ENCODE measurements at places on chromosomes 1 and 21.

DNA sequence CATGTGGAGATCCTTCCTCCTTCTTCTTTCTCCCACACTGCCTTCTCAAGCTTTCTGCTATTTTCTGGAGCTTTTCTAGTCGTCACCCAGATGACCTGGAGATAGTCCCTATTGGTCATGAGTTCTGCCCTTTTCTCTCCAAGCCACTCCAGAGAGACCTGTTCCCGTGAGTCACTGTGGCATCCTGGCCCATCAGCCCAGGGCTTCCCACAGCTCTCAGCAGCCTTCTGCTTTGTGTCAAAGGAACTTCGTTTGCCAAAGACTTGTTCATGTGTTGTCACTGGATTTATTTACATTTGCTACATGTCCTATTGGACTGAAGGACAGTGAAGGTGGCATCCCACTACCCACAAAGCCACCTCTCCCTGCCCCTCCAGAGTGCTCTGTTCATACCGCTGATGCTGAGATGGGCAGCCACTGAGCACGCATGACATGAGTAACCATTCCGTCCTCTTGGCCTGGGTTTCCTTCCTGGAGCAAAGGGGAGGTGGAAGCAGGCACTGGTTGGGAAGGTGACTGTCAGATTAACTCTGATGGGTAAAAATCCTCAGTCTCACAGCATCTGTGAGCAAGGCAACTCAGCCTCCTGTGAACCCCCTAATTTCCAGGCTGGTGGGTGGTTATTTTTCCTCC, 119.2 kb downstream of the EDEM3 start:
- DNase-seq: no peak

DNA sequence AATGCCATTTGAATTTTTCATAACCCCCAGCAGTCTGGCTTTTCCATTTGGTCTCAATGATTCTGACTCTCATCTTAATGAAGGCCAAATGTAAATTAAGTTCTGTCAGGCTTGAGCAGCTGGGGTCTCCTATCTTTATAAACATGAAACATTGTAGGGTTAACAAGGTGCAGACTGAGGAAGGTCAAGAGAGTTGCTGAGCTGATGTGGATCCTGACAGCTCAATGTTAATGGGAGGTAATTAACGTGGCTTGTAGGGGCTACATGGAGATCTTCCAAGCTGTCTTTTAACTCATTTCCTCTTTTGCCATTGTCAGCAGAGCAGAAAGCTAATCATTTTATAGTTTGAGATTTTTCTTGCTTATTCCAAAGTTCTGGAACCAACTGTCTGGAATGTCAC, 55.2 kb downstream of the FGGY start:
- DNase-seq: no peak

DNA sequence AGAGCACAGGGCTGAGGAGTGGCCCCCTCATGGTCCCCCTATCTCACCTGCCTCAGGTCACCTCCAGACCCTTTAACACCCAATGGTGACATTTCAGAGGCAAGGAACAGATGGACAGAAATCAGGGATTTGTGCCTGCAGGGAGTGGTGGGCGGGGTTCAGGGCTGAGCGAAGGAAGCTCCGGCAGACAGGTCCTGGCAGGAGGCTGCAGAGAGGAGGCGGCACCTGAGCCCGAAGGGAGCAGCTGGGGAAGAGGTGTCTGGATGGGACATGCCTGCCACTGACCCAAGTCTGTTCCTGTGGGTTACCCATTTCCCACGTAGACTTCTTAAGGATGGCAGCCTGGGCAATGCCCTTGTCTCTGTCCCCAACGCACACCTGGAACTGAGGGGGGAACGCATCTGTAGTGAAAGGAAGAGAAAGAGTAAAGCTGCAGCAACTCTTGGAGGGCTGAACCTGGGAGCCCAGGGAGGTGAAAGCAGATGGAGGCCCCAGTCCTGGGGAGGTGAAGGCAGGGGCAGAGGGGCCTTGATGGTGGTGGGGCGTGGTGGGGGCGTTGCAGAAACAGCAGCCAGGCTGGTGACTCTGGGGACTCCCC, 61.6 kb upstream of the ADARB1 start:
- DNase-seq: no peak

DNA sequence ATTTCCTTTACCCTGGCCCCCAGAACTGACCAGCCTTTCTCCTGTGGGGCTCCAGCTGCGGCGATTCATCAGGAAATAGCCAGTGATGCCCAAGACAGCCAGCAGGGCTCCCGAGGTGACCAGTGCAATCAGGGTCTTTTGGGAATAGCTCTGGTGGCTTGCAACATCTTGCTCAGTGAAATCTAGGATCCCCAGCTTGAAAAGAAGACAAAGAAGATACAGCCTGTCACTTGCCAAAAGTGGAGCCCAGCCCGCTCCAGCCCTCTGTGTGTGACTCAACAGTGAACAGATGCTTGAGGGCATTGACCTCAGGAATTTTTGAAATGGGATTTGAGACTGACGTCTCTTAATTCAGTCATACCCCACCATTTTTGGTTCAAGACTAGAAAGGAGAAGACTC, 22.3 kb downstream of the CD34 start:
- DNase-seq: no peak

DNA sequence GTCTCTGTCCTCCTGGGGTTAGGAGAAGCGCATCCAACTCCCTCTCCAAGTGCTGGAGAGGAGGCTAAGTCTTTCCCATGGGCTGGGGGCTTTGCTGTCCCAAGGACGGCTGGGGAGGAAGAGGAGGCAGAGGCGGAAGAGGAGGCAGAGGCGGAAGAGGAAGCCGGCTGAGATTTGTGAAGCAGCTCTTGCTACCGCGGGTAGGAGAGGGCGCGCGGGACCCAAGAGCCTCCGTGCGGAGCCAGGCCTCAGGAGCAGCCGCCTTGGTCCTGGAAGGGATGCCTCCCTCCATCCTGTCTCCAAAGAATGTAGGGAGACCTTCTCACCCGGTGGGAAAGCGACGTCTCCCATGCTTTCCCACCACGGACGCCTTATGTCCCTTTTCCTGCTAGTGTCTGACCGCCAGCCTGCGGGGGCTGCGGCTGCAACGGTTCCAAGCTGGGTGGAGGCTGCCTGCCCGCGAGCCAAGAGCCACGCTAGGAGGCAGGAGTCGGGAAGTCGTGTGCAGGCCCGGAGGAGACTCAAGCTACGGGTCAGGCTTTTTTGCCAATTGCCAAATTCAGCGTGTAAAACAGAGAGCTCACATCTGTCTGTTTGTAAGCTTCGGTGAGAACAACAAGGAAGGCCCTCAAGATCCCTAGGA, 320.3 kb downstream of the FAM72C start:
- no peak for DNase-seq

- no peak for DNase-seq
Measured at GRCh38 chr1:211705467-211706091, 30.2 kb upstream of the NEK2 start.

- no peak for DNase-seq
Measured at GRCh38 chr1:223842784-223843183, 3.0 kb downstream of the TP53BP2 start.

- DNase-seq: no peak
Measured at GRCh38 chr21:36350282-36350910, 30.4 kb downstream of the MORC3 start.

- DNase-seq: no peak
Measured at GRCh38 chr1:228833911-228834688, 98.8 kb downstream of the RHOU start.

DNA sequence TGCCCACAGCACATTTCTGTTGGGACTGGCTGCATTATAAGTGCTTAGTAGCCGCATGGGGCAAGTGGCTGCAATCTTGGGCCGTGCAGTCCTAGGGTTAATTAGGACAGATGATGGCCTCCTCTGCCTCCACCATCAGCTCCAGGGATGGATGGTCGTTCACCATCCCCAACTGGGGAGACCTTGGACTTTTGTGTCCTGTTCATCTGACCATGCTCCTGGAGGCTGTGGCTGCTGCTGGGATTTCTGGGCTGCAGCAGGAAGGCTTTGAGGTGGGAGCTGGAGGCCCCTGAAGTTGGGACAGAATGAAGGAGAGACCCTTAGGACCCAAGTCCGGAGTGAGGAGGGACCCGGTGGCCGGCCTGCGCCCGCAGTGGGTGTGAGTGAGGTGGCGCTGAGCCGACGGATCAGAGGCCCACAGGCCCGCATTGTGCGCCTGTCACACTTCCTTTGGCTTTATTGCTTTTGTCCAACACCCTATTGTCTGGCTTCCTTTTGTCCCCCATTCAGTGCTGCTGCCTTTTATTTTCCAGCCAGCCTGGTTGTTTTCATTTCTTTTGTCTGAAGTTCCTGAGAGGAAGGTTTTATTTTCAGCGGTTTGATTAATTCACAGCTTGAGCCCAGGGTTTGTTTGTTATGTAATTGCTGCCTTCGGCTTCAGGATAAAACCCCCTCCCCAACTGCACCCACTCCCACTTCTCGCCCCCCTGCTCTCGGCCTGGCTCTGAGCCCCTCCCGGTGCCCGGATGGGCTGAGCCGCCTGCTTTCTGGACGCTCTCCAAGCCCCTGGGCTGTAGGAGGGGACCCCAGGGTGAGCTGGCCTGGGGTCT, 35.6 kb downstream of the SOX13 start:
- no peak for DNase-seq

DNA sequence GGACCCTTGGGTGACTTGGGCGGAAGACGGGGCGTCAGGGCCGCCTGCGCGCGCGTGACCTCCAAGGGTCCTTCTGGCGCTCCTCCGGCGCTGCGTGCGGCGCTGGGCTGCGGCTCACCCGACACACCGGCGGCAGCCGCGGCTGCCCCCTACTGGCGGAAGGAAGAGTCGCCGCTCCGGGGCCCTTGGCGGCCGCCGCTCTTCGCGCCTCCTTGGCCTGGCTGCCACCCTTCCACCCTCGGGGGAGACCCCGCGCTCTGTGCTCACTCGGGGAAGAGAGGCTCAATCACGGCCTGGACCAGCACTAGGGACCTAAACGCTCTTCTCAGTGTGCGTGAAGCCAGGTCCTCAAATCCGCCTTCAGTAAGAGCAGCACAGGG, 89.7 kb downstream of the DMRTA2 start:
- DNase-seq: peak; percentile 65

- DNase-seq: no peak
Measured at GRCh38 chr1:196650403-196650802, 1.4 kb upstream of the CFH start.

DNA sequence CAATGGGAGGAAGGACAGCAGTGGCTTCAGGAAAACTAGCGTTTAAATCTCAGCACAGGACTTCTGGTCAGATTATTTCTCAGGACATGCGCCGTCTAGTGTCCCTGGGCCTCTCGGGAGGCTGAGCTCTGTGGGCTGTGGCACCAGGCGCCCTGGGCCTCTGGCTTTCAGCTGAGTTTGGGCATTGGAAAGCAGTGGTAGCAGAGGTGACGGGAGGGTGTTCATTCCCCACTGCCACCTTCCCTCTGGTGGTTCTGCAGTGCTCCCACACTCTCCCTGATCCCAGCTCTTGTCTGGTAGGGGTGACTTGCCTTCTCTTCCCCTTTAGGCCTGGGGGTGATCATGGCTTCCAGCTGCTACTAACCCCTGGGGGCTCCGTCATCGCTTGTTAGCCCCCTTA, 42.2 kb upstream of the USP1 start:
- DNase-seq: no peak

DNA sequence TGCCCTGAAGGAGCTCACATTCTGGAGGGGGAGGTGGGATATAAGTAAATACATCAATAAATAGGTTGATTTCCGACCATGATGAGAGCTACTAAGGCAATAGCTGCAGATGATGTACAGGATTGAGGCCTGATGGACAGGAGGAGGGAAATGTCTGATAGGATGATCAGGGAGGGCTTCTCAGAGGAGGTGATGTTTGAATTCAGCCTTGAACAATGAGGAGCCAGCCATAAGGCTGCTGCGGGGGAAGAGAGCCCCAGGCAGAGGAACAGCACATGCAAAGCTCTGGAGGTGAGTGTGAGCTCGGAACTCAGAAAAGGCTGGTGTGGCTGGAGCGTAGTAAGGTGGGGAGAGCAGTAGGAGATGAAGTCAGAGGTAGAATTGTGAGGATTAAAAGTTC, 411.7 kb downstream of the PTPRU start:
- DNase-seq: no peak

- DNase-seq: no peak
Measured at GRCh38 chr1:53951697-53952096, 5.5 kb downstream of the LRRC42 start.

- no peak for DNase-seq
Measured at GRCh38 chr1:58895559-58896145, 111.8 kb upstream of the JUN start.

DNA sequence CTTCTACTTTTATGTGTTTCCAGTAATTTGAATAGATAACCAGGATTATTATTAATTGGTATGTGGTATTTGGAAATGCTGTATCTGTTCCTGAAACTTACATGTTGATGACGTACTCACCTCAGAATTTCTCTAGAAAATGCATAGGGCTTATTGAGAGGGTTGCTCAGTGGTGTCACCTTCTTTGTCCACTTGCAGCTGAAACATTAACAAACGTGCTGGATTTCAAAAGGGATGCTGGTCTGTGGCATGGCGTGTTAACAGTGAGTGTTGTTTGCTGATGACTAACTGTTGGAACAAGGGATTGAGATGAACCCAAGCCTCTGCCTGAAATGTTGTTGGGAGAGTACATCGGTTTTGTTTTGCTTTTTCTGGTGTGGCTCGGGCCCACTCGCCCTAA, 67.9 kb downstream of the S100B start:
- no peak for DNase-seq

- no peak for DNase-seq
Measured at GRCh38 chr1:36217670-36218069, 6.6 kb upstream of the THRAP3 start.

DNA sequence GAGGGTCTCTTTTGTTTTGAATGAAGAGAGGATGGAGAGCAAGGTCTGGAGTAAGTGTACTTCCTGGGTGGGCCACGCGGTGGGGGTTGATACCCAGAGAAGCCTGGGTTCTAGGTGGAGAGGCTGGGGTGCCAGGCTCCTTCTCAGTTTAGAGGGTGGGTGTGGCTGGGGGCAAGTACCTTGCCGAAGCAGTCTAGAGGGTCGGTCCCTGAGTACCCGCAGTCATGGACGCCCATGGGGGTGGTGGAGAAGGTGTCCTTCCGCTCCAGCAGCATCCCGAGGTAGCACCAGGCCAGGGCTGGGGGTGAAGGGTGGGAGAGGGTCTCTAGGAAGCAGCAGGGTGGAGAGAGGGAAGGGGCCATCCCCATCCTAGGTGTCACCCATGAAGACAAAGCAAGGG, 14.3 kb downstream of the TTC22 start:
- no peak for DNase-seq

DNA sequence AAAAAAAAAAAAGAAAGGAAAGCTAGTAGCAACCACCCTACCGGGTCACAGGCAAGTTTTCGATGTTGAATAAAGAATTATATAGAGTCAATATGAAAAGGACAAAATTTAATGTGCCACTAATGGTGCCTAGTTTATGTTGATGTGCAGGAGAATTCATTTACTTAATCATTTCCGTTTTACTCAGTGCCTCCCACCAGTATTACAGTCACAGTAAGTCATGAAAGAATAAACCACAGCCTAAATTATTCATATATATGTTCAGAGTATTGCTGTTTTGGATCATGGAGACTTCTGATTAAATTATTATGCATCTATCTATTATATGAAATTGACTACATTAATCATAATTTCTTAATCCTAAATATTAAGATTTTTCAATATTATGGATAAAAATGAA, 35.3 kb downstream of the FNBP1L start:
- DNase-seq: no peak

GRCh38 chr1:193592317-193592716, 405.9 kb upstream of the B3GALT2 start:
- no peak for DNase-seq

Measured in activated CD4-positive, alpha-beta memory T cell treated with anti-CD3 and anti-CD28 coated beads for 36 hours (primary cell).